NCI-H524 (cell line): ENCODE measurements at places on chromosomes 6 and 20.
A peak's percentile ranks its signal among the peaks of the same experiment; 100 is the strongest.

GRCh38 chr6:112927641-112928320 is 580.7 kb downstream of the RFPL4B start:
- no peak for DNase-seq

GRCh38 chr6:158053377-158054313 is 72.0 kb downstream of the SYNJ2 start:
- no peak for DNase-seq

GRCh38 chr20:25341716-25342680 is 48.6 kb downstream of the ABHD12 start:
- no peak for DNase-seq

DNA sequence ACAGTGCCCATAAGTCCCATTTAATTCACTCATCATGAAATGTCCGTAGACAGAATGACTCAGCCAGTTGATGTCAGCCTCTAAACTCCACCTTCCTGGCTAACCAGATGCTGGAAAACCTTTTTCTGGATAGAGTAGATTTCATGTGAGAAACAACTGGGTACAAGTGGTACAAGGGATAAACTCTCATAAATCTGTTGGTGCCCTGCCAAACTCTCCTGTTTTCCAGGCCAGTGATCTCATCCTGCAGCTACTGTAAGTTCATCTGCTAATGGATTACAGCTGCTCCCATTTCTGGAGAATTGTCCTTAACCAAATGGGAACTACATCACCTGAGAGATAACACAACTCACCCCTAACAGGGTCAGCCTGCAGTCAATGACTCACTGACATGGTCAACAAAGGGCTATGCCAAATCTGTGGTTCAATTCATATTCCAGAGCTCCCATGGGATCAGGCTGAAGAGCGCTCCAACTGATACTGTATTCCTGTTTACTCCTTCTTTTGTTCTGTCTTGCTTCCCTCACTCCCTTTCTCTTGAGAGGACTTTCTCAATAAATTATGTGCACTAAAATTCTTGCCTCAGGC is 210.1 kb upstream of the HDDC2 start:
- DNase-seq, result peak; percentile 68

- DNase-seq, result no peak
These were observed 270.2 kb downstream of the SMOC2 start for GRCh38 chr6:168711049-168711640.

GRCh38 chr20:20461551-20461950 is 93.6 kb downstream of the INSM1 start:
- peak; percentile 99 for DNase-seq

DNA sequence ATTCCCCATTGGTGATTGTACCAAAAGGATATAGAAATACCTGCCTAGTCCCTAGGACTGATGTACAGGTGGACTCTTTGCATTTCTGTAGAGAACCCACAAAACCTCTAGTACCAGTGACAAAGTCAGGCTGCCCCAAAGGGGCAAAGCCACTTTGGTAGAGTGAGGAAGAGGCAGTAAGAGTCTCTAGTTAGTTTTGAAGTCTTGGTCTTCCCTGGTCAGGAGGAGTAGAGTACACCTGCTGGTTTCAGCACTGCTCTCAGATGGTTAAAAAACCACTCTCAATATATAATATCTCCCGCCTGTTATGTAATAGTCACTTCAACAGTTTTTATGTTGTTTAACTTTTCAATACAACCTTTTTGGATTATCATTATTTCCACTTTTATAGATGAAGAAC is 344.9 kb downstream of the CDKAL1 start:
- DNase-seq, result no peak

- no peak for DNase-seq
These were observed 113.5 kb downstream of the SLC22A3 start for GRCh38 chr6:160461641-160462040.

DNA sequence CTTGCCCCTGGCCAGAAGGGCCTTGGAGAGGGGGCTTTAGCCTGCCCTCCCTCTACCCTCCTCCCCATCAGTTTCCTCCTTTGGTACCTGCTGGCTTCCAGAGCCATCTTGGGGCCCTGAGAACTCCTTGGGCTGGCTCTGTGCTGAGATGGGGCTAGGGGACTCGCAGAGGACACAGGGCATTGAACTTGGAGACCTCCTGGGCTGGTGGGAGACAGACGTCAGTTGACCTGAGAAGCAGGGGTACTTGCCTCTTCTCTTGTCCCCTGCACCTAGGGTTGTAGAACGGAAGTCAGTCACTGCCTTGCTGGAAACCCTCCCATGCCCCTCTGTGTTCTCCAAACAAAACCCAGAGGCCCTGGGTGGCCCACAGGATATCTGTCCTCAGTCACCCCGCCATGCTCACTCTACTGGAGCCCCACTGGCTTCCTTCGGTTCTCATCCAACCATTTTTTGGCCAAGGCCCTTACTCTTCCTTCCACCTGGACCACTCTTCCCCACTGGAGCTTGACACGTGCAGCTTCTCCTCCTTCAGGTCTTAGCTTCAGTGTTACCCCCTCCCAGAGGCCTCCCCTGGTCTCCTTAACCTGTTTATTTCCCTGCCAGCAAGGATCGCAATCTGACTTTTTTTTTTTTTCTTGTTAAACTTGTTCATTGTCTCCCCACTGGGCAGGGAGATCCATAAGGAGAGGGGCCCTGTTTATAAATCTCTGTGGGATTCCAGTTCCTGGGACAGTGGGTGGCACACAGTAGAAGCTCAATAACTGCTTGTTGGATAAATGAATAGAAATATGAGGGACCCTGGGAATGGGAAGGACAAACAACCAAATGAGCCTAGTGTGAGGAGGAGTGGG is 971 bp downstream of the RBCK1 start:
- DNase-seq, result no peak

GRCh38 chr6:150304429-150304828 is 64.4 kb upstream of the IYD start:
- no peak for DNase-seq

DNA sequence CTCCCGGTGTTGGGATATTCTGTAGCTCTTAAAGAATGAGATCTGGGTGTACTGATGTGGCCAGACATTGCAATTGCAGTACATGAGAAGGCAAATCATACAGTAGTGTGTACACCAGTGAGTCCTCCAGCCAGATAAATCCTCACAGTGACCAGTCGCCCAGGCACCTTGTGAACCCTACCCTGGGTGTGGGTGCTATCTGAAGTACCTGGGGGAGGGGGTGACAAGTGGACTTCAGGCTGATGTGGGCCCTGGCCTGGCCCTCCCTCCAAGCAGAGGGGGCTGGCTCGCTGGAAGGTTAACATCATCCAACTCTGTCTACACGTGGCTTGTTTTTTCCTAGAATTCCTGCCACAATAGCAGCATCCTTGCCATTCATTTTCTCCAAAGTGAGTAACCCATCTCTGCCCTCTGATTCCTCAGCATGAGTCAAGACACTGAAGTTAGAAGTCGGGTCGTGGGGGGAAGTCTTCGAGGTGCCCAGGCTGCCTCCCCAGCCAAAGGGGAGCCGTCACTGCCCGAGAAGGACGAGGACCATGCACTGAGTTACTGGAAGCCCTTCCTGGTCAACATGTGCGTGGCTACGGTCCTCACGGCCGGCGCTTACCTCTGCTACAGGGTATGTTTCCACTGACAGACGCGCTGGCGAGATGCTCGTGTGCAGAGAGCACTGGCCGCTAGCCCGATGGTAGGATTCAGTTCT is 70.8 kb downstream of the PTPN1 start:
- no peak for DNase-seq

DNA sequence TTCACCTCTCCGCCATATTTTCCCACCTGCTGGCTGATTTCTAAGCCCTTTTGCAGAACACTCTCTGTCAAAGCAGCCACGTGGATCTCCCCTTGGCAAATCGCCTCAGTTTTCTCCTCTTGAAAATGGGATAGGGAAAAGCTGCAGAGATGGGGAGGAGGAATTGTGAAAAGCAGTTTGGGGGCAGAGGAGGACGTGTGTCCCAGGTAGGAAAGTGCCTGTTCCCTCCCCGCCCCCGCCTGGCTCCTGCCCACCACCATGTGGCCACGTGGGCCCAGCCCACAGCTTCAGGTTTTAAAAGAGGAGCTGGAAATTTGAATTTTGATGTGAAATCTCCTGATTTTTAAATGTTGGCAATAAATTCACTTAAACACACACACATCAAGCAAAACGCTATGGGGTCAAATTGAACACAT is 3.6 kb upstream of the CEBPB start:
- DNase-seq, result no peak

- no peak for DNase-seq
These were observed 27.7 kb upstream of the EDN1 start for GRCh38 chr6:12262236-12263061.

DNA sequence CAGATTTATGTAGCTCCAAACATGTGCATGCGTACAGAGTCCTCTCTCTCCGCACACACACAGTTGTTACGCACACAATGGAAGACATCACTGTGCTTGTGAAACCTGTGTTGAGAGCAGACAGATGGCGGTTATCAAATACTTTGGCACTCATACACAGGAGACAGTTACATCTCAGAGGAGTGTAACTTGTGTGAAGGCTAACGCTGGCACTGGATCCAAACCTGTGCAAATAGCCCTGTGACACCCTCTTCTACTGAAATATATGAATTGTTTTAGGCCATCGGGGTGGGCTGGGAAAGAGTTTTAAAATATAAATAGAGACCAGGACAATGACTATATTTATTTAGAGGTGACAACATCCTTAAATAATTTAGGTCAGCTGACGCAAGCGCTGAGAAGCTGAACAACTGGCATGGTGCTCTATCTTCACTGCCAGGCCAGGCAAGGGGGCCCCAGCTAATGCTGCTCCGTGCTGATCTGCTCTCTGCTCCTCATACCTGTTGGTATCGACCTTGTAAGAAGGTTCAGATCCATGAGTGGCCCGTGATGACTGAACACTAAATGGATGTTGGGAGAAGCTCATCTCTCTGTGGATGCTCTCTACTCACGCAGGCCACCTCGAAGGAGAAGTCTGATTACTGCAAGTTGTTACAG is 69.4 kb downstream of the FOXC1 start:
- DNase-seq, result peak; percentile 80

DNA sequence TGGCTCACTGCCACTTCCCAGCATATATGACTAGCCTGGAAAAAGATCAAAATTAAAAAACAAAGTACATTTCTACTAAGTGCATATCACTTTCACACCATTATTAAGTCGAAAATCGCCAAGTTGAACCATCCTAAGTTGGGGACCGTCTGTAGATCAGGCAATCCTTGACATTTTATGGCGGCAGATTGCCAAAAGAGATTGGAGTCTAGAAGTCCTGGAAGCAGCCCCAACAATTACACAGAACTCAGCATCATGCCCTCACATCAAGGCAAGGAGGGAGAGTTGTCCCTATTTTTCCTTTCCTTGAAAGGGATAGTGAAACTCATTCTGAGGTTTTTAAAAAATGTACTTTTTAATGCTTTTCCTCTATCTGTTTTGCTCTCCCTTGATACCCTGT is 30.7 kb downstream of the SLC22A3 start:
- no peak for DNase-seq

GRCh38 chr6:53112871-53113270 is 35.8 kb downstream of the GCM1 start:
- DNase-seq, result no peak

DNA sequence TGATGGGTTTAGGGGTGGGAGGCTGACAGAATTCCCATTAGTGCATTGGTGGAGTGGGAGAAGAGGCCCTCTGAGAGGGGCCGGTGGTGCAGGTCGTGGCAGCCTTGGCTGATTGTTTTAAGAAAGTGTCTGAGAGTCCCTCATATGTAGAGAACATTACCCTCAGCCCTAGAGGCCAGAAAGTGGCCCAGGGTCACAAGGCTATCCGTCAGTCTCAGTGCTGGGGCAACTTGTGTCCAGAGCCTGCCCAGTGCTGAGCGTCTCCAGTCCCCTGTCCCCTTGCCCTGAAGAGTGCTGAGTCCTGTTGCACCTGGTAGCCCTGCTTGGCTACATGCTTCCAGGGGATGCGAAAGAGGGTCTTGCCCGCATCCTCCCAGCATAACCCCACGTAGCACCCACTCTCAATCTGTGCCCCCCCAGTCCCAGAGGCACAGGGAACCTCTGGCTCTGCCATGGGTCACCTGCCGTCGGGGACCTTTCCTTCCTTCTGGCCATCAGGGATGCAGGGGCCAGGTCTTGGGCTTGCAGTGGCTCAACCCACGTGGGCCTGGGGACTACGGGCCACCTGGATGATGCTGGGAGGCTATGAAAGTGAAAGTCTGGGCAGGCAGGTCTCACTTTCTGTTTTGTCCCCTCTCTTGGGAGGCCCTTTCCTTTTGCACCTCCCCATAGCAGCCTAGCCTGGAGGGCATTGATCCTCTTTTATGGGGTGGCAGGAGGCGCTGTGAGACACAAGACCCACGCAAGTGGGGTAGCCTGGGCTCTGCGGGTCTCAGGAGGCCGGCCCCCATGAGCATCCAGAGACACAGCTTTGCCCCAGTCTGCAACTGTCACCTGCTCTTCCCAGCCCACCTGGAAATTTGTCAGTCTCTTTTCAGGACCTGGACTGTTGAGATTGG is 12.2 kb downstream of the DUSP15 start:
- no peak for DNase-seq

DNA sequence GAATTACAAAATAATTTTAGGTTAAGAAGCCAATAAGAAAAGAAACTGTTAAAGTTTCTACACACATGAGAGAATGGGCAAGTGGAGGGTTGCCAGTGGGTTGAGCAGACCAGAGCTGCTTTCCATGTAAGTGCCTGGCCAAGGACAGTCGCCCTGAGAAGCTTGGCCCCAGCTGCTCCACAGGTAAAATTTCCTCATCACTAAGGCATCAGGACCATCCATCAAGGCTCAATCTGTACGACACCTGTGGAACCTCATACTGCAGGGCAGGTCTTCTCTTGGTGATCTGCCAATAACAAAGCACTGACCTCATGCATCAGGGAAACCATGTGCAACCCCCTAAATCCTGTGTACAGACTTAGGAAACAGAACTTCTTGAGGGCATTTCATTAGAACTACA is 115.4 kb downstream of the INSM1 start:
- DNase-seq, result no peak

GRCh38 chr20:15318682-15319081 is 981.3 kb upstream of the FLRT3 start:
- no peak for DNase-seq

DNA sequence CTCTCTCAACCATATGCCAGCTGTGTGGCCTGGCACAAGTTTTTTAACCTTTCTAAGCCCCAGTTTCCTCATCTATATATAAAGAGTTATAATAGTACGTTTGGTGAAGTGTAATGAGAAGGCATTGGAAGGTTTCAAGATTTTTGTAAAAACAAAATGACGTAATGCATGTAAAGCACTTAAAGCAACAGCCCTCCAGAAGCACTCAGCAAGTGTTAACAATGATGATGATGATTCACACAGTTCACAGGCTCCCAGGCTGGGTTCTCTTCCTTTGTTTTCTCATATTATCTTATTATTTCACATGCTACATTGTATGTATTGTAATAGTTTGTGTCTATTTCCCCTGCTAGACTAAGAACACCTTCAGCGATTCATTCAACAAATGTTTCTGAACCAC is 6.2 kb downstream of the CEP250 start:
- no peak for DNase-seq

- no peak for DNase-seq
These were observed 52.7 kb downstream of the FGD2 start for GRCh38 chr6:37058084-37058586.

GRCh38 chr6:14396826-14397517 is 279.4 kb downstream of the CD83 start:
- DNase-seq, result no peak

- no peak for DNase-seq
These were observed 1193.0 kb upstream of the CITED2 start for GRCh38 chr6:140567466-140567865.

GRCh38 chr20:33575282-33575681 is 85.4 kb downstream of the CBFA2T2 start:
- DNase-seq, result no peak

GRCh38 chr6:122652431-122652830 is 42.2 kb downstream of the PKIB start:
- peak; percentile 7 for DNase-seq

GRCh38 chr6:160198606-160199211 is 59.9 kb downstream of the SLC22A2 start:
- no peak for DNase-seq

GRCh38 chr6:78867370-78868040 is at the start of gene IRAK1BP1:
Gene IRAK1BP1 (plus strand): TSS chr6:78867551. CDS start chr6:78867577, 26 bp downstream.
- peak; percentile 95 for DNase-seq
